ENCODE measurements at places on chromosomes 6 and 20.

GRCh38 chr20:4987130-4987529 is 14.2 kb downstream of the SLC23A2 start:
- no peak for DNase-seq

- no peak for DNase-seq
Observed at GRCh38 chr6:168808232-168808631, 367.2 kb downstream of the SMOC2 start.

GRCh38 chr6:125354649-125355048 is 52.9 kb upstream of the HDDC2 start:
- no peak for DNase-seq

DNA sequence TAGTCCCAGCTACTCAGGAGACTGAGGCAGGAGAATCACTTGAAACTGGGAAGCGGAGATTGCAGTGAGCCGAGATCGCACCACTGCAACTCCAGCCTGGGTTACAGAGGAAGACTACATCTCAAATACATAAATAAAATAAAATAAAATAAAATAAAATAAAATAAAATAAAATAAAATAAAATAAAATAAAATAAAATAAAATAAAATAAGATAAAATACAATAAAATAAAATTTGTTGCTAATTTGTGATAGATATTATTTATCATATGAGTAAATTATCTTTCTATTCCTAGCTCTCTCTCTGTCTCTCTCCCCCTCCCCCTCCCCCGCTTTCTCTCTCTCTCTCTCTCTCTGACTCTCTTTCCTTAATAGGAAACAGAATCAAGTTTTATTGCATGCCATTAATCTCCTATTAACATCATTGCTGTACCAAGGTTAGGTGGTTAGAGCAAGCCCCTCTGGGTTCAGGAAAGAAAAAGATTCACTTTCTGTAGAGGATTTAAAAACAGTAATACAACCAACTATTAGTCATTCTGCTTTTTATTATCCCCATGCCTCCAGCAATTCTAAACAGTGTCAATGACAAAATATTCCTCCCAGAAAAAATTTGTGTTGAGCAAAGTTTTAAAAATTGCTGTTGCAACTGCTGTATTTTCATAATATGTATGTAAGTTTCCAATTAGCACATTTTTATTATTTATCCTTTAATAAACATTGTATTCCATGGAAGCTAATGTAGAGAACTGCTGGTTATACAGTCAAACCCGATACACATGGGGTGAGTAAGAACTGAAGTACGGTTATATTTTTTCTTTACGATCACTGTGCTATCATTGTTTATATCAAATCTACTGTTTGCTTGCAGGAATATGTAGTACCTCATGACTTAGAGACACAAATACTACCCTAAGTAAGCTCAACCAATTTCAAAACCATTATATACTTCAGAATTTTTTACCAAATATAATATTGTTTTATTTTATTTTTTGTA is 22.1 kb downstream of the BMP5 start:
- no peak for DNase-seq

DNA sequence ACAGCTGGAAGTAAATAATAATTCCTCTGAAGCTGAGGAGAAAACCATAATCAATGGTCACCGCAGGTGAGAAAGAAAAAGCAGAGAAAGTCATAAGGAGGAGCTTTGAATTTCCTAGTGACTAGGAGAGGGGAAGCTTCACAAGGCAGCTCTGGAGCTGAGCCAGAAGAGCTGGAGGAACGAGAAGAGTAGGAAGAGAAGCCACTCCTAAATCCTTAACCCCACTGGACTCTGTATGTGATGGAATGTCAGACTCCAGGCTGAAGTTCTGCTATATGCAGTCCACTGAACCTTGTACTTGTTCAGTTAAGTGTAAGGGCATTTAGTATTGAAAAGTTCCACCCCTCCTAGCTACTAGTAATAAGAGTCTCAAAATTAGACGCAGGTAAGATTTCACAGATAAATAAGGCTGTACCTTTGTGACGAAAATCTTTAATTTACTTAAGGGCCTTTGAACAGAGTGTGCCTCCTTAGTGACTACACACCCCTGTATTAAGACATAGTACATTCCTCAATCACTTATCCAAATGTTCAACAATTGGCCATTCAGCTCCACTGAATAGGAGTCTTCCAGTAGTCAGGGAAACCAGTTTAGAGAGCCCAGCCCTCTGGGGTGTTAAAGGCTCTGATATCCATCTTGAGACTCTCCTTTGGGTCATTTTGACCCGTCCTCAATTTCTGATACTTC is 71.4 kb upstream of the UFL1 start:
- DNase-seq, result no peak

- DNase-seq, result no peak
Observed at GRCh38 chr6:44534291-44534690, 146.8 kb downstream of the CDC5L start.

DNA sequence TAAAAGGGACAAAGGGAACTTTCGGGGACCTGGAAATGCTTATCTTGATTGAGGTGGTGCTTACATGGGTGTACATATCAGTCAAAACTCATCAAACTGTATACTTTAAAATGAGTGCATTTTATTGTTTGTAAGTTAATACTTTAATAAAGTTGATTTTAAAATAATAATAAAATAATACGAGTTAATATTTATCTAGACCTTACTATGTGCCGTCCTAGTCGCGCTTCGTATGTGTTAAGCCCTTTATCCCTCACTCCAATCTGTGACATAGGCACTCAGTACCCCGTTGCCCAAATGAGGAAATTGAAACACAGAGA is 47.5 kb downstream of the PDYN start:
- DNase-seq, result no peak

DNA sequence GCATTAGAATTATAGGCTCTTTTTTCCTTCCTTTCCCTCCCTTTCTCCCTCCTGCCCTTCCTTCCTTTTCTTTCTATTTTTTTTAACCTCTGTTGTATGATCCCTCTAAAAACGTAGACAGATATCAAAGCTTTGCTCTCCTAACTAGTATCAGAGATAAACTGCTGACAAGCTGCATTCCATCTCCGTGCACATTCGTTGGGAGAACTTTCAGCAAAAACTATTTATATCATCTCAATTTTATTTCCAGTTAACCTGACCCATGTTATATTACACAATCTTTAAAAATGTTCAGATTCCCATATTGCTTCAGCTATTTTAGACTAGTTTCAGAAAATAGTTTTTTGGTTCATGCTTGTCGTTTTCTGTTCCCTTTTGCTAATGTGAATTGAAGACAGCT is 47.3 kb downstream of the RNF217 start:
- no peak for DNase-seq
